ENCODE measurements at places on chromosomes 4 and X.
A peak's percentile ranks its signal among the peaks of the same experiment; 100 is the strongest.

- no peak for DNase-seq
These were observed 65.4 kb downstream of the CXXC4 start for GRCh38 chr4:104429150-104429741.

DNA sequence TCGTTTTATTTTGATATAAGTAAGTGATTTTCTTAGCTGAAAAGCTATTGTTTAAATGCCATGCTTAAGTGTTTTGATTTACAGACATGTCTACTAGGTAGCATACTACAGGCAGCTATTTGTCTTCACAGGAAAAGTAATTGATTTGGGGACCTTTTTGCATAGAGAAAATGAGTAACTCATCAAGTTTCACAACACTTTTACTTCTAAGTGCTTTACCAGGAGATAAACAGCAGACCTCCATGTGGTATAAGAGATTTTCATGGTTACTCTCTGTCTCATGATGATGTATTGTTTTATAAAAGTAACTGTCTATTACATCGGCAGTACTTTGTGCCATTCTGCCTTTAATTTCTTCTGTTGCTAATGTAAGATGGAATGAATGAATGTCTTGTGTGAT is 28.7 kb downstream of the RBPJ start:
- DNase-seq = no peak

DNA sequence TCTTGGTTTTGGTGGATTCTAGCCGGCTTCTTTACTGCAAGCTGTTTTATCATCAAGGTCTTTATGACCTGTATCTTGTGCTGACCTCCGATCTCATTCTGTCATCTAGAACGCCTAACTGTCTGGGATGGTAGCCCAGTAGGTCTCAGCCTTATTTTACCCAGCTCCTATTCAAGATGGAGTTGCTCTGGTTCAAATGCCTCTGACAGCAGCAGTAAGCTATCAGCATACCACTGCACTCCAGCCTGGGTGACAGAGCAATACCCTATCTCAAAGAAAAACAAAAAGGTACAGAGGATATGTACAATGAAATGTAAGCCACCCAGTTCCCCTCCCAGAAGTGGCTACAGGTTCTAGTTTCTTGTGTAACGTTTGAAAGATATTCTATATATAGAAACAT is 36.1 kb downstream of the HERC6 start:
- DNase-seq = no peak

GRCh38 chr4:39732728-39733127 is 34.8 kb downstream of the UBE2K start:
- no peak for DNase-seq

GRCh38 chrX:67568769-67569168 is 24.9 kb downstream of the AR start:
- no peak for DNase-seq

DNA sequence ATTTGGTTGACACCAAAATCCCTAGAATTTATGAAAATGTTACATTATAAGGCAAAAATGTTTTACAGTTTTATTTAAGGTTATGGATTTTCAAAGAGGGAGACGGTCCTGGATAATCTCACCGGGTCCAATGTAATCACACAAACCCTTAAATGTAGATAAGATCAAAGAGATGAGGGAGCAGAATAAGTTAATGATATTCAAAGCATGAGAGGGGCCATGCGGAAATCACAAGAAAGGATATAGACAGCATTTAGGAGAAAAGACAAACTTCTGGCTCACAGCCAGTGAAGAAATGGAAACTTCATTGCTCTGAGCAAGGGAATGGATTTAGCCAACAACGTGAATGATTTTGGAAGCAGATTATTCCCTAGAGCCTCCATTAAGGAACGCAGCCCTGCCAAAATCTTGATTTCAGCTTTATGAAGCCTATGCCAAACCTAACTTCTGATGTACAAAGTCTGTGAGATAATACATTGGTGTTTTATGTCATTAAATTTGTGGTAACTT is 684.4 kb upstream of the GNPDA2 start:
- no peak for DNase-seq

- DNase-seq = no peak
These were observed 102.8 kb upstream of the PDLIM3 start for GRCh38 chr4:185638093-185638492.

GRCh38 chrX:53580742-53581504 is 105.6 kb downstream of the HUWE1 start:
- DNase-seq = no peak

GRCh38 chr4:153480704-153481103 is 14.5 kb downstream of the TMEM131L start:
- DNase-seq = no peak

DNA sequence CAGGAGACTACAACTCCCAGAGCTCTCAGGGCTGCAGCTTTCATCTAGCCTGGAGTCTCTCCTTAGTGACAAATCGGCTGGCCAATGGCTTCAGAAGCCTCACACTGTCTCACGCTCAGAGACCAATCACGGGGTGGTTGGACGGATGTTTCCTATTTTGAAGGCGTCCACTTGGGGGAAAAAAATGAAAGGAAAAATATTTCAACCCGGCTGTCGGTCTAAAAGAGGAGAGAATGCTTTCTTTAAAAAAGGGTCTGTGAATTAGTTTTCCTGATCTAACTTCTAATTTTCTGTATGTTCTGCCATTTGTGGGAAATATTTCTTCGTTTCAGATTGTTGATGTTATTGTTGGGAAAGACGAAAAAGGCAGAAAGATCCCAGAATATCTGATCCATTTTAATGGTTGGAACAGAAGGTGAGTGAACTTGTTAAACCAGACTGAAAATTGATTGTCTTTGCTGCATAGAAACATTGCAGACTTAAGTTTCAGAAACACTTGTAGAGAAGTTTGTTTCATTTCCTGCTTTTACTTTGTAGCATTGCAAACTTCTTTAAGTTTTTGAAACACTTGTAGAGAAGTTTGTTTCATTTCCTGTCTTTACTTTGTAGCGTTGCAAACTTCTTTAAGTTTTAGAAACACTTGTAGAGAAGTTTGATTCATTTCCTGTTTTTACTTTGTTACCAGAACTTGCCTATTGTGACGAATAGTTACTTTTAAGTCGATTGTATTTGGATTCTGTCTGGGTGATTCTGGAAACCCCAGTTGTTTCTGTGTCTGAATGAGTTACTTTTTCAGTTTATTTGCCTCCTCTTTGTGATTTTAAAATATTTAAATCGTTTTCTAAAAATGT is 1.6 kb downstream of the MSL3 start:
- DNase-seq = peak; percentile 67

DNA sequence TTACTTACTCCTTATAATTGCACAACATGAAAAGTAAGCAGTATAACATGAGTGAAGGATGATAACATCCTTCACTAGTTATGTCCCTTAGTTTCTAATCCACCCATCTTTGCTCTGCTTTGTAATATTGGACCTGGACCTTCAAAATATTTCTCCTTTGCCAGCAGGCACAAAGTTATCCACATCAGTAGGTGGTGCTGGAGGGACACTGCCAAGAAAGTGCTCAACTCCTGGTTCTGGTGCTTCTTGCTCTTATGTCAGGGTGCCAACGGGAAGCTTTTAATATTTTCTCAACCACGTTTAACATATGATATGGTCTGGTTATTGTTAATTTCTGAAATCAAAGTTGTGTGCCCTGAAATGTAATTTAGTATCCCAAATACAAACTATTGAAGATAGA is 49.1 kb downstream of the TMEM165 start:
- no peak for DNase-seq

DNA sequence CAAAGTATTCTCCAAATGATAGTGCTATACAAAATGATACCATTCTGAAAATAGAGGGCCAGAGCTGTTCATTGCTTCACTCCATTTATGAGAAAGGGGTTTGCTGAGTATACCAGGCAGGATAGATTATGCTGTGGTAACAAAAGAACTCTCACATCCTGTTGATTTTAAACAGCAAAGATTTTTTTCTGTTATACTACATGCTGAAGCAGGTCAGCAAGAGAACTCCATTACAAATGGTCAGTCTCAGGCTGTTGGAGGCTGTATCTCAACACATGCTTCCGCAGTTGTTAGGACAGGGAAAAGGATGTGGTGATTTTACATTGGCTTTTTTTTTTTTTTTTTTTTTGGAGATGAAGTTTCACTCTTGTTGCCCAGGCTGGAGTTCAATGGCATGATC is 13.7 kb upstream of the KLHL5 start:
- no peak for DNase-seq

DNA sequence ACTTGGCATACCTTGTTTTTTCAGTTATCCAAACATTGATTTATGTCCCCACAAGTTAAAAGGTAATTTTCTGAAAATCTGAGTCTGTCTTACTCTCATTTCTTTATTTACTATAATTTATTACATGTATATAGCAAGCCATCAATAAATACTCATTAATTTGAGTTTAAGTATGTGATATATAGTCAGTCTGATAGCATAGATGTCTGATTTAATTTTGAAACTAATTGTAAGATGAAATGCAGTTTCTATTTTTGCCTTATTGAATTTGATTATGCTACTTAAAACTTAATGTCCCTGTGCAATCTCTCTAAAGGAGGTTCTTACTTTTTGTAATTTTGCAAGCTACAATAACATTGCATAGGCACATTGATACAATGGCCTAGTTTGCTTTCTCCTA is 2418.6 kb downstream of the ARAP2 start:
- no peak for DNase-seq

- no peak for DNase-seq
These were observed 207.5 kb downstream of the PDGFC start for GRCh38 chr4:156764145-156764544.

- no peak for DNase-seq
These were observed 1.5 kb downstream of the TMEM156 start for GRCh38 chr4:39030725-39031124.

- no peak for DNase-seq
These were observed 3.7 kb downstream of the MYOZ2 start for GRCh38 chr4:119139311-119139710.

- DNase-seq = no peak
These were observed 72.0 kb downstream of the JAKMIP1 start for GRCh38 chr4:6128221-6128850.

DNA sequence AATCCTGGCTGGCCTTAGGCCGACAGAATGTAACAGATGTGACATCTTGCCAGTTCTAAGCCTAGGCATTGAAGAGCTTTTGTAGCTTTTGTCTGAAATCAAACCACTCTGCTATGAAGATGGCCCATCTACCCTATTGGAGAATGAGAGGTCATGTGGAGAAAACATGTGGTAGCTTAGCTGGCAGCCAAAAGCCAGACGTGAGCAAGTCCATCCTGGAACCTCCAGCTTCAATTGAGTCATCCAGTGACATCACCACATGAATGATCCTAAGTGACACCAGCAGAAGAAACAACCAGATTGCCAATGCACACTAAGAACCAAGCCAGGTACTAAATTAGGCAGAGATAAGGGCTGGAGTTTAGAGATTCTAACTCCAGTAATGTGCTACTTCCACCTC is 154.8 kb upstream of the ZFP42 start:
- no peak for DNase-seq

- no peak for DNase-seq
These were observed 43.9 kb upstream of the PDLIM5 start for GRCh38 chr4:94407846-94408245.

DNA sequence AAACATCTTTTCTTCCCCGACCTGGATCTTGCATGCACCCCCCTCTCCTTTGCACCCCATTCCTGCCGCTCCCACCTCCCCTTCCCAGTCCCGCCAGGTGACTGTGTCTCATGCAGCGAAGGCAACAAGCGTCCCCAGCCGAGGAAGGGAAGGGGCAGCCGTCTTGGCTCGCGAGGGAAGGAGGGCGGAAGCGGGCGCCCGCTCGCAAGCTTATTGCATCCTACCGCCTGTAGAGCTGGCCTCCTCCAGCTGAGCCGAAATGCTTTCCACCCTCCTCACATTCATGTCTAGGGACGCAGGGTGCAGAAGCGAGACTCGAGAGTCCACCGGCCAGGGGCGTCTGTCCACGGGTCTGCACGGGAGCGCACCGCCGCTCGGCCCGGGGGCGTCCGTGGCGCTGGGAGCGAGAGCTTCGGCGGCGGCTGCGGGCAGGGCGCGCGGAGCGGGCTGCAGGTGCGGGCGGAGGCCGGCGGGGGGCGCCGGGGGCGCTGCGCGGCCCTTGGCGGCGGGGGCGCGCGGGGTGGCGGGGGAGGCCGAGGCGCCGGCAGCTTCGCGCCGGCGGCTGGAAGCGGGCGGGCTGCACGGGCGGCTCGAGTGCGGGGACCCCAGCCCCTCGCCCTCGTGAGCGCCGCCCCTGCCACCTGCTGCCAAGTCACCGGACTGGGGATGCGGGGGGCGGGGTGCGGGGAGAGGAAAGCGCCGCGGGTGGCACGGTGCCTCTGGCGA is at the start of gene KCNIP4:
KCNIP4 (minus strand) TSS at position 426 of the 726 bp plus-strand sequence.
- peak; percentile 24 for DNase-seq

- DNase-seq = no peak
These were observed 127.9 kb downstream of the OR13H1 start for GRCh38 chrX:131671735-131672134.

- DNase-seq = no peak
These were observed 12.8 kb upstream of the CDKN2AIP start for GRCh38 chr4:183431614-183432013.

- no peak for DNase-seq
These were observed 112.2 kb downstream of the BCOR start for GRCh38 chrX:39985551-39985950.

GRCh38 chr4:83334425-83335241 is at the start of gene HPSE:
Gene HPSE (minus strand): TSS chr4:83334848. CDS start chr4:83334782, 66 bp downstream.
- peak; percentile 34 for DNase-seq

DNA sequence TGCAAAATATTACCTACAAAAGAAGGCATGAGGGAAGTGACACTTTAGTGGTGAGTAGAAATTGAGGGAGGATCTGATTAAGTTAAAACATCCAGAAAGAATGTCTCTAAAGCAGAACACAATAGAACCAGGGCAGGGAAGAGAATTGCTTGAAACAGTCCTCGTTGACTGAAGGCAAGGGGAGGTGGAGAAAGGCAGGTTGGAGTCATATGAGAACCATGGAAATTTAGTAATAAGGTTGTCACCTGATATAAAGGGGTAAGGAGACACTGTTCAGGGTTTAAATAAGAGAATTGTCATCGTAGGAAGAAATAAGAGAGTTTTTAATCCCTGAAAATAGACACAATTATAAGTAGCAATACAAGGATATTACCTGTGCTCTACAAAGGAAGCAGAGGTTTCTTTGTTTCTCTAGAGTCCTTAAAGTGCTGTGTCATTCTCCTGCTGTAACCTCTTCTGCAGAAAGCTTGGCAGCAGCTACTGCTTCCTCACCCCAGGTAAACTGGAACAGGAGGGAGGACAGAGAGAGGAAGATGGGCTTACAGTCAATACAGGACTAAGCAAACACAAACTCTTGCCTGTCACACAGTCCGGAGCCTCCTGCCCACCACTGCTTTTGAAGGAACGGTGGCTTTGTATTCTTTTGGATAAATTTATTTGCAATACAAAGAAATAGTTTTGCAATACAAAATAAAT is 258.4 kb downstream of the PPARGC1A start:
- DNase-seq = no peak

GRCh38 chrX:33726281-33727160 is 405.6 kb downstream of the FAM47A start:
- no peak for DNase-seq

DNA sequence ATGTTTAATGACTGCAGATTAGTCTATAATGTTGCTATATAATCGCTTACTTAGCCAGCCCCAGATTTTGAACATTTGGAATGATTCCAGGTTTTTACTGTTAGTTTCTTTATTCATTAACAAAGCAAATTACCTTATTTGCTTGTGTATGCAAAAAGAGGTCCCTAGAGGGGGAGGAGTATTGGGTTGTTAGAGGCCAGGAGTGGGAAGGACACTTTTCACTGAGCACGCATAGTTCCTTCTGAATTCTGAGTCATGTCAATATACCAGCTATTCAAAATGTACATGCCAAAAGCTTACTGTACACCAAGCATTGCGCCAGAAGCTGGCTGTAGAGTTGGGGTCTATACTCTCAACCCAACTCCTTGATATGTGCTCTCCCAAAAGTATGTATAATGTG is 5.1 kb upstream of the DGAT2L6 start:
- DNase-seq = no peak
